K562 (cell line): ENCODE measurements at places on chromosomes 7 and 10. TPM values are rescaled to one million over a fixed set of nuclear protein-coding genes. Genes with fewer than 3 reads are reported as not detected.

DNA sequence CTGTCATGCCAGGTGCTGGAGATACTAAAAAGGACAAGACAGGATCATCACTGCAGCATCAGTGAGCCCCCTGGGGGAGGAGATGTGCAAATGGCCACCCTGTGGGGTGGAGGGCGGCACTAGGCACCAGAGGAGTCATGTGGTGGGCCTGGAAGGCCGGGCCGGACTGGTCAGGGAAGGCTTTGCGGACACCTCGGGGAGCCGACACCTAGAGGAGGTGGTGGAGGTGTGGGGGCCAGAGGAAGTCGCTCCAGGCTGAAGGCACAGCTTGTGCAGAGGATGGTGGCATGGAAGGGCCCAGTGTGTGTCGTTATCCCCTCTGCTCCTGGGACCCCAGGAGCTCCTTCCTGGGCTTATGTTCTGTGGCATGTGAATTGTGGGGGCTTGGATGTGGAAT lies 437.7 kb downstream of the RPS24 start:
- no peak overlapping the region for H3K27ac ChIP-seq
- H3K36me3 ChIP-seq = no peaks in the 10 kb centered on the region

GRCh38 chr7:156475179-156475578 lies 165.4 kb upstream of the RNF32 start:
- no peaks in the 10 kb centered on the region for H3K36me3 ChIP-seq
- H3K27me3 ChIP-seq = peaks cover 26% of the 10 kb centered on the region
- H3K4me3 ChIP-seq = no peak overlapping the region
- peaks cover 11% of the 10 kb centered on the region for H3K4me1 ChIP-seq
- no peak for DNase-seq

DNA sequence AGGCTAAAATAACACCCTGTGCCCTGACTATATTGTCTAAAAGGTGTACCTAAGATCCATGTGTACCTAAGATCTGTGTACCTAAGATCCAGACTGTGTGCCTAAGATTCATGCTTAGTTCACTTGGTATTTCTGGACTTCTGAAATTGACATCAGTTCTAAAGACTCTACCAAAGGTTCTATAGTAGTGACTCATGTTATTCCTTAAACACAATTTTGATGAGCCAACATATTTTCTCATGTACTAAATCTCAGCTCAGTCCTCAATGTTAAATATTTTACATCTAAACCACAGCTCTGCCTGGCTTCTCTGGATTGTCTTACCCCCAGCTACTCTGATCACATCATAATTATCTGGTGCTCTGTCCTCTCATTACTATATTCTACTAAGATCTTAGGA lies 802.3 kb upstream of the SORCS1 start:
- no peak overlapping the region for H3K4me3 ChIP-seq
- DNase-seq = no peak
- no peaks in the 10 kb centered on the region for H3K36me3 ChIP-seq
- H3K27me3 ChIP-seq = no peaks in the 10 kb centered on the region

FFAR4 gene
- not detected in 2 replicates for total RNA-seq

DNA sequence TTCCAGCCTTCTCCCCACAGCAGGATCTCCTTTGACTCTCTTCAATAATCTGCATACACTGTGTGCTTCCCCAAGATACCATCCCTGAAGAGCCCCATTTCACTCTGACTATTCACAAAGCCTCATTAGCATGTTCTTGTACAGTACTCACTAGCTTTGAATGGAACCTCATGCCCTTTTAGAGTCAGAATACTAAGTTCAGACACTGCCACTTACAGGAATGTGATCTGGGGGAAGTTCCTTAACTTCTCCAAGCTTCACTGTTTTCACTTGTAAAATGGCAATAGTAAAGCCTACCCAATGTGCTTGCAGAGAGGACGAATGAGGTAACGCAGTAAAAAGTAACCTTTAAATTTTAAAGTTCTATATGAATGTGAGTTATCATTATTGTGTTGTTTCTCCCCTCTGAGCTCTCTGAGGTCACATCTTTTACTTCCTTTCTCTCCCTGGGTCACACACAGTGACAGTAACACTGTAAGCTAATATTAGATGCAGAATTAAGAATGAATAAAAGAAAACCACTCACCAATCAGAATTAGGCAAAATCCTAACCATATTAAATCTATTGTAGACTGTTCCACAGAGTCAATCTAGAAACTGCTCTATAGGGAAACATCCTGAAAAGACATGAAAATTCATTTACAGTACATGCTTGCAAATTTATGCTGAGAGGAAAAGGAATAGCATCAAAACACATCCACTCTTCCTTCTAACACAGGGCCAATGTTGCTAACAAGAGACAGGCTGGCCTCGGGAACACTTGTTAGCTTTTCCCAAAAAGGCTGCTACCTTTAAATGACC lies 64.2 kb upstream of the IL6 start:
- no peak overlapping the region; the same call in 2 of the 3 replicates for H3K27ac ChIP-seq
- DNase-seq = no peak
- no peak overlapping the region for H3K4me3 ChIP-seq

MYOF gene
- 0.27 and 0.67 TPM in 2 replicates for total RNA-seq

DNA sequence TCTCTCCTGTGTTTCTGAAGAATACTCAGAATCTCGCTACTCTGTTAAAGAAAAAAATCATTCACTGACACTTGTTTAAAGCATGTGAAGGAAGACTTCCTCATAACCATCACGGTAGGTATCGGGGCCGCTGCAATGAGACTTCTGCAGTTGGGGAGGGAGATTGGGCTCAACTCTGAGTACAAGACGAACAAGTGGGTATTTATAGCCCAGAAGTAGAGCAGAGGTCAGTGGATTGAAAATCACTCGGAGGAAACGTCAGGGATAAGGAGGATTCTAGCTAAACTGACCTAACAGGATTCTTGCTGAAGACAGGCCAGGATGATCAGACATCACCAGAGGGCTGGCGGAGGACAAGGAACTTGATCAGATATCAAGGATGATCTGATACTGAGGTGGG lies 33.3 kb downstream of the ITPRIP start:
- no peak for DNase-seq
- no peaks in the 10 kb centered on the region; the same call in 1 of the 3 replicates for H3K4me1 ChIP-seq
- H3K27me3 ChIP-seq = no peaks in the 10 kb centered on the region
- H3K27ac ChIP-seq = no peak overlapping the region
- no peak overlapping the region for H3K4me3 ChIP-seq
